Choroid plexus epithelial cell (primary cell): ENCODE measurements at places on chromosomes 12 and 14.

- no peak for DNase-seq
Measured at GRCh38 chr12:23585782-23586163, 363.7 kb downstream of the SOX5 start.

DNA sequence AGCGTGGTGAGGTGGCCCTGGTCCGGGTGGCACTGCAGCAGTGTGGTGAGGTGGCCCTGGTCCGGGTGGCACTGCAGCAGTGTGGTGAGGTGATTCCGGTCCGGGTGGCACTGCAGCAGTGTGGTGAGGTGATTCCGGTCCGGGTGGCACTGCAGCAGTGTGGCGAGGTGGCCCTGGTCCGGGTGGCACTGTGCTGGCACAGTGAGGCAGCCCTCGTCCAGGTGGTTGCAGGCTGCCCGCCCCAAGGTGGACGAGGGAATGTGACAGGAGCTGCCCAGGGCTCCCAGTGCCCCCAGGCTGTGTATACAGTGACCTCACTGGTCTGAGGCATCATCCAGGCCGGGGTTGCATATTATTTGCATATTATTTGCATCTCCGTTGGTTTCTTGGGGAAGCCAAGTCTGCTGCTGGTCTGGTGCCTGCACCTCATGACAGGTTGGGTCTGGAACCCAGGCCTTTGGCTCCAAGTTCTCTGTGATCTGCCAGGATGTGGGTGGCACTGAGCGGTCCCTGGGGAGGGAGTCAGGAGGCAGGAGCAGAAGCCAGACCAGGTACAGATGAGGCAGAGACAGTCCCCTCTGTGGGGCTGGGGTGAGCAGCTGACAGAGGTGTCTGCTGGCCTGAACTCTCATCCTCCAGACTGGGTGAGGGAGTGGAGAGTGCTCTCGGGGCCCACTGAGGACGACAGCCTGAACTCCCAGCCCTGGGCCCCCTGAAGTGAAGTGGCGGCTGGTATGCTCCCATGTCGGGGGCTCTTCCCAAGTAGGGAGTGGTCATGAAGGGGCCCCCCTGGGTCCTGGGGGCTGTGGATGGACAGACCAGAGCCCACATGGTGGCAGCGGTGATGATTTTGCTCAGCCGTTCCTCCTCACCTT is 79.3 kb downstream of the KIF26A start:
- DNase-seq, result no peak

DNA sequence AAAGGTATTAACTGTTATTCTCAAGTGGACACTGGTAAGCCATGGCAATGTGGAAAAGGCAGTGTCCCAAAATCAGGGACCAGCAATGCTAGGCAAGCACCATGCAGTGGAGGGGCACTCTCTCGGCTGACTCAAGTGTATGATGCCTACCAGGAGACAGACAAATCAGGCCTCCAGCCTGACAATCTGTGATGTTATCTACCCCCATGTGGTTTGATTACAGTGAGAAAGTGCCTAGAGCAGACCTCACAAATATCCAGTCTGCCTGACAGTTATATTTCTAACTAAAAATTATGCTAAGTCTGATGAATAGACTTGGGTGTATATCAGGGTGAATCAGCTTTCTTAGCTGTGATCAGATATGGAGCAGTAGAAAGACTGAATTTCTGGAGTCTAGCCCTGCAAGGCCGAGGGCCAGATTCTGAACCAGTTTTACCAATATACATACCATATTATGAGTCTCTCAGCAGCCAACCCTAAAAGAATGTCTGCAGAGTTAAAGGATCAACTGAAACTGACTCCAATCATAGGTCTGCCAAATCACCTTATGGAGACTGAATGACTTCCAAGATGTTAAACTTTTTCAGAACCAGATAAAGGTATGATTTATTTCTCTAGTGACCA is 3.2 kb downstream of the PLBD1 start:
- DNase-seq, result no peak

DNA sequence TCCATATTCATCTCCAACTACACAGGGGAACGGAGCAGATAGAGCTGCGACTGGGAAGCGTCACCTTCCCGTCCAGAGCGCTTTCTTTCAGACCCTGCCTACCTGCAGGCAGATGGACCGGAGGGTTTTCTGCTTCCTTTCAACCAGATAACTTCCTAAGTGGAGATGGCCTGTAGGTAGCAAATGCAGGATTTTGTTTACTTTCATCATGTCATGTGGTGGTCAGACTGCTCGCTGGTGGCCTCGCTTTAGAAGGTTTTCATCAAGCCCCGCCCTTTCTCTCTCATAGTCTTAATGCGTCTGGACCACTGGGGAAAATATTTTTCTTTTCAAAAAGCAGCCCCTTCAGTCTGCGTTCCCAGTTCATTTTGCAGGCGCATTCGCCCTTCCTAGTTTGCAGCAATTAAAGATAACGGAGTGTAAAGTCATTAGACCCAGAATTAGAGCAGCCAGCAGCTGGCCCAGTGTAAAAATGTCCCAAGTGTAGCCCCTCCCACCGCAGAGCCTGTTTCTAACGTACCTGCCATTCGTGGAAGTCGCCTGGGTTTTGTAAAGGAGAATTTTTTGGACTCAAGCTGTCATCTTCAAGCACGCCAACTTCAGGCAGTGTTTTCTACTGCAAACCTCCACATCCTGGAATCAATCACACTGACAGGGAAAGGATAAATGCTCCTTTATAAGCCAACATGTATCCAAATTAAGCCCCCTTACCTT is 68.9 kb downstream of the TESC start:
- no peak for DNase-seq

GRCh38 chr14:89382487-89382886 is 34.5 kb downstream of the FOXN3 start:
- DNase-seq, result no peak

DNA sequence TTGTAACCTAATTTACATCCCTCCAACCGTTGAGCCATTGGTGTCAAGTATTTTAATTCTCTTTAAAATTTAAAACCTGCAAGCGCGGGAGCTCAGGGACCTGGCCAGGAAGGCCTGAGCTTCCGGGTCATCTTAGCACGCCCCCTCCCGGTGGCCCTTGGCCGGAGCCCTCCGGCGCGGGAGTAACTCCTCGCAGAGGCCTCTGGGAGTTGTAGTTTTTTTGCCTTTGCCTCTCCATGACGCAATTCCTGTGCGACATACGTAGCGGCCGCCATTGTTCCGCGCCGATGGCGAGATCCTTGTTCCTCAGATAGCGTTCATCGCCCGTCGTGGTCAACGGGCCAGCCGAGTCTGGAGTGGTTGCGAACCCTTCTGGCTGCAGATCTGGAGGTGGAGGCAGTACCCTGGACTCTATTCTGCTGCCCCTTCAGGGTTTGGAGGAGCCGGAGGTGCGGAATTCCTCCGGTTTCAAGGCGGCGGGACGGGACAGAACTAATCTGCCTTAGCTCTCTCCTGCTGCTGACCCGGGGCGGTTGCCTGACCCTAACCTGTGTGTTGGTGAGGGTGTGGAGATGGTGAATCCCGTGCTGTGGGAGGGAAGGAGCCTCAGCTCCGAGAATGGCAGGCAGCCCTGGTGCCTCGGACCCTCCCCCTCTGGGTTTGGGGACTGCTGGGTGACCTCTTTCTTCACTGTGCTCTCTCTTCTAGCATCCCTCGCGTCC is at the start of gene ZNF268:
TSS of gene ZNF268 (plus strand) at position 258 of the 722 bp plus-strand sequence. CDS start 503 bp downstream, outside the sequence.
- DNase-seq, result peak; percentile 96

DNA sequence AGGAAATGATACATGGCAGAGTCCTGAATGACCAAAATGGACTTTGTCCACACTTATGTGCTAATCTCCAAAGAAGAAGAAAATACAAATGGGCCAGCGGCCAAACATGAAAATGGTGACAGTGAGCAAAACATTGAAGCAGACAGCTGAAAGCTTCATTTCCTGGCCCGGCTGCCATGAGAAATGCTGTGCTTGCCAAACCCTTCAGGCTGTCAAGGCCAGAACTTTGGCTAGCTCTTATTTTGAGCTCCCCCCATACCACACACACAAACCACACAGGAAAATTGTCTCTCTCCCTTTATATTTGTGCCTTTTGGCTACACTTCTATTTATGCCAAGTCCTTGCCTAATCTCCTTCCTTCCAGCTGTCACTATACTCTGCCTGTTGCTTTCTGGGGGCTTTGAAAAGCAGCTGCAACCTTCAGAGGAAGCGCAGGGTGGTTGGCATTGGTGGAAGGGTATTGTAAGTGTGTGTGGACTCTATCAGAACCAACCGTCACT is 323.8 kb downstream of the RAD51B start:
- peak; percentile 79 for DNase-seq

DNA sequence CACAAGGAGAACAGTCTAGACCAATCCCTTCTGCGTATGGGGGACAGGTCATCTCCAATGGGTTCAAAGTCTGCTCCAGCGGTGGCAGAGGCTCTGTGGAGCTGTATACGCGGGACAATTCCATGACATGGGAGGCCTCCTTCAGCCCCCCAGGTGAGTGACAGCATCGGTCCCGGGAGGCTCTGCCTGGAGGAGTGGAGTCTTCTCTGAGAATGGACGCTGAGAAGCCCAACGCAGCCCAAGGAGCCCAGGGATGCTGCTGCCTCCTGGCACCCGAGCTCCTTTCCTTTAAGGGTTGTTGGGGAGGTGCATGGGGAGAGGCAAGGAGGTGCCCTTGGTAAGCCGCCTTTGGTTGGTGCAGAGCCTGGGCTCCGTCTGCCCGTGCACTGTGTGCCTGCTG is 28.2 kb downstream of the ADGRD1 start:
- no peak for DNase-seq

- DNase-seq, result peak; percentile 50
Measured at GRCh38 chr12:48601013-48601756, 31.3 kb upstream of the LALBA start.

DNA sequence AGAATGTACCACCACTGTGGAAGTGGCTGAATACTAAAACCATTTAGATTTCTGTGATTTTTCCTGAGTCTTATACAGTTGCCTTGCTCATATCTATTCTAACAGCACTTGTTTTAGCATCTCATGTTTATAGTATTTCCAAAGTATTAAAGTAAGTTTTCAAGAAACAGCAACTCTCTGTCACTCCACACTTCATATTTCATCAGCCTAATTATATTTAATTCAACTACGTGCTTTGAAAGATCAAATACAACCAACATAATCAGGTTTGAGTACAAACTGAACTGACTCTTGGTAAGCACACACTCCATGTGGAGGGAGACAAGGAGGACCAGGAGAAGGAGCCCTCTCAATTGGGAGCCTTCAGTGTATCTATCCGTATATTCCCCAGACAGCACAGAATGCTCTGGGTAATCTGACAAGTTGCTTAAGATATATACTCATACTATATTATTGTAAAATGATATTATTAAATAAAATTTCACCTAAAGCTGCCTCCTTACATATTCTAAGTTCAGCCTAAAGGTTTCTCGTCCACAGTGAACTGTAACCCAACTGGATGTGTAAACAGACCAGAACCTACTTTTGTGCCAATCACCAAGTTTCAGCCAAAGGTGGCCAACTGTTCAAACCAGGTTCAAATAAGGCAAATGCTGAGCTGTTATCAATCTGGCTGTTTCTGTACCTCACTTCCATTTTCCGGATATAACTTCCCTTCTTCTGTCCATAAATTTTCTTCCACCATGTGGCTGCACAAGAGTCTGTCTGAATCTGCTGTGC is 105.0 kb upstream of the RASSF8 start:
- DNase-seq, result no peak

- no peak for DNase-seq
Measured at GRCh38 chr12:39840422-39840821, 220.8 kb upstream of the ABCD2 start.

GRCh38 chr12:24360461-24360860 is 411.0 kb upstream of the SOX5 start:
- peak; percentile 16 for DNase-seq

DNA sequence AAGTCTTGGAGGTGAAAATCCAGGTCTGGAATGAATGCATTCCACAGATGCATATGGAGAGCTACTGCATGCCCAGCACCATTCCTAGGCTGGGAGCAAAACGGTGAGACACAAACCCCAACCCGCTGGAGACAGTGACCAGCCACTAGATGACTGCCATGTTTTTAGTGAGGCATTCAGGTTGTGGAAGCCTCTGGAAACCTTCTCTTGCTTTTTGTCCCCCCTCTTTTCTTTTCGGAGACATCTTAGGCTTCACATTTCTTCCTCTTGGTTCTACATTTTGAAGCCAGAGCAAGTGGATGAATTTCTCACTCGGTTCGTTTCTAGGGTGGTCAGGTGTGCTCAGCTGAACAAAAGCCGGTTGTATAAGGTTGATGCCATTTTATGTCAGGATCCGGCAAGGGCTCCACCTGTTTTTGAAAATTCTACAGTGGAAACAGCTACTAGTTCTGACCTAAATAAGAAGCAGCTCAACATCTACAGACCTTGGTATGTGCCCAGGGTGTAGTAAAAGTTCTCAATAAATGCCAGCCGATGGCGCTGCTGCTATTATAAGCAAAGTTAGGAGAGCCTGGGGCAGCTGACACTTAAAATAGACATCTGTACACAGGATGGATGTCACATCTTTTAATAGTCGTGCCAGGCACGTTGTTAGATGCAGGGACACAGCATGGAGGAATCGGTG is 1.8 kb upstream of the ZNF839 start:
- peak; percentile 46 for DNase-seq

DNA sequence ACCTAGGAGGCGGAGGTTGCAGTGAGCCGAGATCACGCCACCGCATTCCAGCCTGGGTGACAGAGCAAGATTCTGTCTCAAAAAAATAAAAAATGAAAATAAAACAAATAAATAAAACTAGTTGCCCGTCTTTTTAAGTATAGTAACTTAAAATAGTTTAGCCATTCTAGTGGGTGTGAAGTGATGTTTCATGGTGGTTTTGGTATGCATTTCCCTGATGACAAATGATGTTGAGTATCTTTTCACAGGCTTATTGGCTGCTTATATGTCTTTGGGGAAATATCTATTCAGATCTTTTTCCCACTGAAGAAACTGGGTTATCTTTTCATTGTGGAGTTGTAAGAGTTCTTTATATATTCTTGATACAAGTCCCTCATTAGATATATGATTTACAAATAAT is 102.4 kb upstream of the METAP2 start:
- no peak for DNase-seq

DNA sequence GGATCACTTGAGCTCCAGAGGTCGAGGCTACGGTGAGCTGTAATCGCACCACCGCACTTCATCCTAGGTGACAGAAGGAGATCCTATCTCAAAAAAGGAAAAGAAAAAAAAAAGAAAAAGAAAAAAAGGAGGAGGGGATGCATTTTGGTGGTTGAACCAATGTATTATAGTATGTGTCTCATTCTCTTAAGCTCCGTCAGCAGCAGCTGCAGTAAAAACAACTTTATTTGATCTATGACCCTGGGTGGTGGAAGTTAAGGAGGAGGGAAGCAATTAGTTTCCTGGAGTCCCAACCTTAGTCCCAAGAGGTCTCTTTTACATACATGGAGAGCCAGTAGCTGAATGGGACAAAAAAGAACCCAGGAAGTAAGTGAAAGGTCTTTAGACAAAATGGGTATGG is 26.8 kb upstream of the APOF start:
- DNase-seq, result peak; percentile 3

GRCh38 chr12:76552343-76552938 is 7.1 kb downstream of the OSBPL8 start:
- DNase-seq, result peak; percentile 20

GRCh38 chr12:63149909-63150712 is 890 bp downstream of the AVPR1A start:
- DNase-seq, result peak; percentile 1

- no peak for DNase-seq
Measured at GRCh38 chr12:12180575-12180974, 86.3 kb downstream of the LRP6 start.
